ENCODE measurements at places on chromosomes 4 and X. TPM values are rescaled to one million over a fixed set of nuclear protein-coding genes. Genes with fewer than 3 reads are reported as not detected.

The SOD3 gene
- total RNA-seq = 18.9 TPM

The SULT1B1 gene
- not detected for total RNA-seq

The LNX1 gene
- total RNA-seq = 0.86 TPM

The SORCS2 gene
- total RNA-seq = 0.22 TPM

The FAM47A gene
- not detected for total RNA-seq

The SLC10A4 gene
- not detected for total RNA-seq

The OTOP1 gene
- not detected for total RNA-seq

The ENOX2 gene
- 10.9 TPM for total RNA-seq

The AWAT2 gene
- not detected for total RNA-seq

The AGTR2 gene
- not detected for total RNA-seq

The BGN gene
- 23.3 TPM for total RNA-seq

The TLL1 gene
- total RNA-seq = 0.22 TPM

The RAB33A gene
- 3.3 TPM for total RNA-seq

The ASMT gene
- total RNA-seq = 0.57 TPM

The RPGR gene
- 11.3 TPM for total RNA-seq

The MMRN1 gene
- total RNA-seq = not detected

The ARR3 gene
- total RNA-seq = not detected

The CLIC2 gene
- 0.22 TPM for total RNA-seq

The NAA10 gene
- total RNA-seq = 123 TPM

The HPGDS gene
- total RNA-seq = under 0.01 TPM

The CXorf65 gene
- total RNA-seq = not detected

The CCDC120 gene
- total RNA-seq = 0.57 TPM

The SOWAHD gene
- total RNA-seq = not detected

The SHROOM4 gene
- total RNA-seq = 0.44 TPM

The SPRY1 gene
- total RNA-seq = 66.1 TPM

The UGDH gene
- 155 TPM for total RNA-seq

The IL9R gene
- total RNA-seq = not detected

The GAGE13 gene
- not detected for total RNA-seq

The UPF3B gene
- total RNA-seq = 1.0 TPM

The RPA4 gene
- 1.9 TPM for total RNA-seq

The MAGEA2 gene
- not detected for total RNA-seq

The TSPAN7 gene
- total RNA-seq = not detected

The SPATA4 gene
- 0.29 TPM for total RNA-seq

The ADRA2C gene
- total RNA-seq = 2.2 TPM

The CSAG1 gene
- not detected for total RNA-seq

The PITX2 gene
- 36.1 TPM for total RNA-seq

The HTN3 gene
- total RNA-seq = not detected

The AFP gene
- 0.57 TPM for total RNA-seq

The SH3D19 gene
- 3.5 TPM for total RNA-seq

The ASB11 gene
- not detected for total RNA-seq

The BEND4 gene
- not detected for total RNA-seq

The FATE1 gene
- total RNA-seq = not detected

The FGF16 gene
- total RNA-seq = under 0.01 TPM

The ANK2 gene
- 13.3 TPM for total RNA-seq

The GPAT3 gene
- 2.0 TPM for total RNA-seq

The CFP gene
- total RNA-seq = 0.57 TPM

The PCDH7 gene
- total RNA-seq = 2.2 TPM

All from placental pericyte (primary cell).